ENCODE measurements at places on chromosomes 6 and 20. TPM values are rescaled to one million over a fixed set of nuclear protein-coding genes. Genes with fewer than 3 reads are reported as not detected.

DNA sequence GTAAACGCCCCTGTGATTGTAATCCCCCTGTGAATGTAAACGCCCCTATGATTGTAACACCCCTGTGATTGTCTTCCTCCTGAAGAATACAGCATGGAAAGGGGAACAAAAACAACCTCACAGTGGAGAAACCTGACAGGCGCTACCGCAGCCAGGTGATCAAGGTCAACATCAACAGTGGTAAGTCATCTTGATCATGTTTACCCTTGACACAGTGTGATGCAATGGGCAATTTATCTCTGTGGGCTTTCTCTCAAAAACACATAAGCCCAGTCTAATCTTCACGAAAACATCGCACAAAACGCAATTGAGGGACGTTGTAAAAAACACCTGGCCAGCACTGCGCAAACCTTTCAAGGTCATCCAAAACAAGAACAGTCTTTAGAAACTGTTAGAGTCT, 277.2 kb downstream of the PRKN start:
- DNase-seq, result no peak

DNA sequence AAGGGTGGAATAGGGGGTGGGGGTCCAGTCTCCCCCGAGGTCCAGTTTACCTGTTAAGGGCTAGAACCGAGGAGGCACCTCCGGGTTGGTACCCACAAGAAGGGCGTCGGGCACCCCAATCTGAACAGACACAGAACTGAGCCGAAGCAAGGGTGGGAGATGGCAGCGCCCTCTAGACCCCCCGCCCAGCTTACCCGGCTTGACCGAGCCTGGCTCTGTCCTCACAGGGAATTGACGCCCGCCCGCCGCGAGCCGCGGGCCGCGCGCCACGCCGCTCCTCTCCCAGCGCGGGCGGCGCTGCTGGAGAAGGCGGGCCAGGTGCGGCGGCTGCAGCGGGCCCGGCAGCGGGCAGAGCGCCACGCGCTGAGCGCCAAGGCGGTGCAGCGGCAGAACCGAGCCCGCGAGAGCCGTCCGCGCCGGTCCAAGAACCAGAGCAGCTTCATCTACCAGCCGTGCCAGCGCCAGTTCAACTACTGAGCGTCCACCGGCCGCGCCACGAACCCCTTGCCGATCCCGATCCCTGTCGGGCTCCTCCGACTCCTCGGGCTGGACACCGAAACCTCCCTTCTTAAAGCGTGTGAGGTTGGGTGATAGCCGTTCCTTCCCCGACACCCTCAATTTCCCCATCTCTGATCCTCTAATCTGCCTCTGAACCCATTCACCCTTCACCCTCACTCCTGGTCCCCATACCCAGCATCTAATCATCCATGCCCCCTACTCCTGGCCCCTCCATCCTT, 5.9 kb downstream of the TP53INP2 start:
- peak; percentile 74 for DNase-seq

- no peak for DNase-seq
Measured at GRCh38 chr6:67184405-67184804, 1450.7 kb upstream of the ADGRB3 start.

GRCh38 chr6:169229615-169230321, 23.9 kb downstream of the THBS2 start:
- DNase-seq, result peak; percentile 26

Gene SPATS1
- 0.53 TPM for total RNA-seq

DNA sequence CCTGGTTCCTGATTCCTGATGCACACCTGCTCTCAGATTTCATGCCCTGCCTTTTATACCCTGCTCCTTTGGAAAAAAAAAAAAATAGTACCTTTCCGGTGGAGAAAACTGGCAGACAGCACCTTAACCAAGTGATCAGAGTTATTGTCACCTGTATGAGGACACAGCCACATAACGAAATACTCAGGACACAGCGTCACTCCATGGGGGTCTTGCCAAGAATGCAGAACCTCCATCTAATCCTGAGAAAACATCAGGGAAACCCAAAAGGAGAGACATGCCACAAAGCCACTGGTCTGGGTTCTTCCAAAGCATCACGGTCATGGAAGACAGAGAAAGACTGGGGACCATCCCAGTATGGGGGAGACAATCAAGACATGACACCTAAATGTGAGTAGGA, 29.1 kb downstream of the BFSP1 start:
- no peak for DNase-seq

DNA sequence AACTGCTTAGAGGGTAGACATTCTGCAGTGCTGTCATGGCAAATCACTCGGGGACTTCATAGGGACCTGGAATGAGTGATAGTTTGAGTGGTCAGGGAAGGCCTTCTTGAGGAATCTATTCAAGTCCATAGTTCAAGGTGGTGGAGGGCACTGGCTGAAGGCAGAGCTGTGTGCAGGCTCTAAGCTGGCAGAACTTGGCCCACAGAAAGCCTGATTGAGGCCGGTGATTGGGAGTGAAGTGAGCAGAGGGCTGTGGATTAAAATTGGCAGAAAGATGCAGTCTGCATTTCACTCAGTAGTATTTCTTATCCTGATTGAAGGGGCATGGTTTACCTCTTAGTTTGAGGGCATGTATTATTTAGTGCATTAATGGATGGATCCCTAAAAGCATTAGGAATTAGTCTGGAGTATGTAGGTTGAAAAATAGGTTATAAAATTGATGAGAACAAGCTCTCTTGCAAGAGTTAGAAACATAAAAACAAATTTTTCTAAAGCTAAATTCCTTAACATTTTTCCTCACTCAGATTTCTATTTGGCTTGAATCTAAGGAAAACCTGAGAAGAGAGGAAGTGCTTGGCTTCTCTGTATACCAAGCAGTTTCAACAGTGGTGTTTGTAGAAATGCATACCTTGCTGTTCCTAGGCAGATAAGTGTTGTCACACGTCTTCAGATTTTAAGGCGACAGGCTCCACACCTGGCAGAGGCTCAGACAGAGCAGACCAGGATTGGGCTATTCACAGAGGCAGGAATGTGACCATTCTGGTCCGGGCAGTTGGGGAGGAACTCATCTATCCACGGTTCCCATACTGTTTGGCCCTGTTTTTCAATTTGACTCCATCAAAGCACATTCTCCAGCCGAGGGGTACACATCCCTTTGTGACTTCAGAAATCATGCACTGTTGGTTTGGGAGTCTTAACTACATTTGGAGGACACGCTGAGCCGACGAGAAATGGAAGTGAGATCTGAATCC, 45.2 kb downstream of the UTRN start:
- DNase-seq, result no peak

GRCh38 chr20:24917056-24917455, 32.0 kb upstream of the CST7 start:
- DNase-seq, result no peak

Gene CAGE1
- total RNA-seq, result 0.40 TPM

- peak; percentile 85 for DNase-seq
Measured at GRCh38 chr6:45714741-45715507, 300.7 kb downstream of the CLIC5 start.

- DNase-seq, result peak; percentile 43
Measured at GRCh38 chr6:122660296-122660695, 50.1 kb downstream of the PKIB start.

DNA sequence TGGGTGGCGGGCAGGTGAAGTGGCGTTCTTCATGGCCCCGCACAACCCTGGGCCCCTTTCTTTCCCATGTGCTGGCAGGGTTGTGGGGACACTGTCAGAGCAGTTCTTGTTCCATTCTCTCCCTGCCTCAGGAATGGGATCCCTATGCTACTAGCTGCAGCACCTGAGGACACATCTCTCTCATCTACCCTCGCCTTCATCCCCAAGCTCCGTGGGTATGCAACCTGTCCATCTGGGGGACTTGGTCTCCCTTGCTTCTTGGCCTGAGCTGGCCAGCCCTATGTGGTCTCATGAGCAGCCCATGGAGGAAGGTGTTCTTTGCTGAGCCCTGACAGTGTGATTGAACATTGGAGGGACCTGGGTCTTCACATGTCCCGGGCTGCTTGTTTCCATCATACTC, 24.2 kb downstream of the CST9L start:
- DNase-seq, result no peak

Gene CGA
- total RNA-seq, result not detected

- DNase-seq, result no peak
Measured at GRCh38 chr6:167569041-167569805, 244.3 kb downstream of the TTLL2 start.

GRCh38 chr6:32153564-32154513, at the start of gene PPT2:
Gene PPT2, plus strand, starts transcription at chr6:32154141. Its CDS starts 454 bp downstream, at chr6:32154595.
- peak; percentile 93 for DNase-seq

Gene NNAT
- not detected for total RNA-seq

Gene SAMD5
- 1.8 TPM for total RNA-seq

DNA sequence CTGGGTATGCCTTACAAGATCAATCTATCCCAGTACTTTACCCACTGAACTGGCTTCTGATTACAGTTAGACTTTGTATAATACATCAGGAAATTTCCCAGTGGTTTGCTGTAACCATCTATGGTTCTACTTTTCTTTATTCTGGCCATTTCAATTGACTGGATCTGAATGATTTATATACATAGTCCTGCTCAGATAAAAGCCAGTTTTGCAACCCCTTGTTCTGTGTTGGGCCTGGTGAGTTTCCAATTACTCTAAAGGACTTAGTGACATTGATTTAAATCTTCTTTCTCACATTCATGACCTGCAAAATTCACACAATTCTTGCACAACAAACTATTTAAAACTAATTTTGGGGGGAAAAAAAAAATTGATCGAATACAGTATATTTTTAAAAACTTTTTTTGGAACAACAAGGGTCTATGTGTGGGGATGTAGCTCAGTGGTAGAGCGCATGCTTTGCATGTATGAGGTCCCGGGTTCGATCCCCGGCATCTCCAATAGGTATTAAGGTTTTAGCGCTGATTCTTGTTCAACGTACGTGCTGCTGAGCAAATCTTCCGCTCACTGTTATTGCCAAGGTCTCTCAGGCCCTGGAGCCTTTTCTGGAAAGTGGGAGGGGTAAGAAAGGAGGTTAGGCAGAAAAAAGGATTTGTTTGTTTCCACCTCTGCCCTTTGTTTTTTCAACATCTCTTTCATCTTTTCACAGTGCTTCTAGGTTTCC, 117.5 kb downstream of the GPX5 start:
- DNase-seq, result peak; percentile 94

Gene CST4
- total RNA-seq, result not detected

DNA sequence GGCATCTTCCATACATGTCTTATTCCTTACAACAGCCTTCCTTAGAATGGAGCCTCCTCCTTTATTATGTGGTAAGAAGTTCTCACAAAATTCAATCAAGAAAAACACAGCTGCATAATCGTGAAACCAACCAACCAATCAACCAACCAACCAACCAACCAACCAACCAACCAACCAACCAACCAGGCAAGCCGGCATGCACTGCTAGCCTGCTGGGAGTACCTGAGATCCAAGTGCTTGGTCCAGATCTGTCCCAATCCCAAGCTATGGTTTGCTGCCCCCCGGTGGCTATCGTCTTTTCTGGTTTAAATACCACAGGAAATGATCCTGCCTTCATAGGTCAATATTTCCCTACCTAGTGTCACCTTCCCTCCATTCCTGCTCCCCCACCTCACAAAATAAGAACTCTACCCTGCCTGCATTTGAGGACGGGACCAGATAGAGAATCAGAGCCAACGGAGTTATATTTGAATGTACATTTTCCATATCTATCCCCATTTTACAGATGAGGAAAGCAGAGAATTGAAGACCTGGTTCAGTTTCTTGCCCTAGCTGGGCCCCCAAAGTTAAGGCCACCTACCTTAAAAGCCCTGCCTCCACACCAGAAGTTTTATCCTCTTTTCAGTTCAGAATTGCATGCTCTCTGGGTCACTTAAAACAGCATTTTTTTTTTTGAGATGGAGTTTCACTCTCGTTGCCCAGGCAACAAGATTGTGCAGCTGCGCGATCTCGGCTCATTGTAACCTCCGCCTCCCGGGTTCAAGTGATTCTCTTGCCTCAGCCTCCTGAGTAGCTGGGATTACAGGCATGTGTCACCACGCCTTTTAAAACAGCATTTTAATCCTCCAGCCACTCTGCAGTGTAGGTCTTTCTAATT, 27.1 kb downstream of the RAB44 start:
- peak; percentile 84 for DNase-seq

GRCh38 chr6:36116943-36117342, 13.4 kb upstream of the MAPK13 start:
- no peak for DNase-seq

GRCh38 chr6:98834060-98835031, at the start of gene POU3F2:
Gene POU3F2, plus strand, starts transcription at chr6:98834574. Its CDS starts 300 bp downstream, at chr6:98834874.
- DNase-seq, result peak; percentile 95

- DNase-seq, result peak; percentile 73
Measured at GRCh38 chr6:32954986-32955802, 2.3 kb upstream of the HLA-DMA start.
